ENCODE measurements at places on chromosomes 4 and X.
A peak's percentile ranks its signal among the peaks of the same experiment; 100 is the strongest.

GRCh38 chr4:25904748-25905082, 9.3 kb upstream of the SMIM20 start:
- DNase-seq, result no peak

DNA sequence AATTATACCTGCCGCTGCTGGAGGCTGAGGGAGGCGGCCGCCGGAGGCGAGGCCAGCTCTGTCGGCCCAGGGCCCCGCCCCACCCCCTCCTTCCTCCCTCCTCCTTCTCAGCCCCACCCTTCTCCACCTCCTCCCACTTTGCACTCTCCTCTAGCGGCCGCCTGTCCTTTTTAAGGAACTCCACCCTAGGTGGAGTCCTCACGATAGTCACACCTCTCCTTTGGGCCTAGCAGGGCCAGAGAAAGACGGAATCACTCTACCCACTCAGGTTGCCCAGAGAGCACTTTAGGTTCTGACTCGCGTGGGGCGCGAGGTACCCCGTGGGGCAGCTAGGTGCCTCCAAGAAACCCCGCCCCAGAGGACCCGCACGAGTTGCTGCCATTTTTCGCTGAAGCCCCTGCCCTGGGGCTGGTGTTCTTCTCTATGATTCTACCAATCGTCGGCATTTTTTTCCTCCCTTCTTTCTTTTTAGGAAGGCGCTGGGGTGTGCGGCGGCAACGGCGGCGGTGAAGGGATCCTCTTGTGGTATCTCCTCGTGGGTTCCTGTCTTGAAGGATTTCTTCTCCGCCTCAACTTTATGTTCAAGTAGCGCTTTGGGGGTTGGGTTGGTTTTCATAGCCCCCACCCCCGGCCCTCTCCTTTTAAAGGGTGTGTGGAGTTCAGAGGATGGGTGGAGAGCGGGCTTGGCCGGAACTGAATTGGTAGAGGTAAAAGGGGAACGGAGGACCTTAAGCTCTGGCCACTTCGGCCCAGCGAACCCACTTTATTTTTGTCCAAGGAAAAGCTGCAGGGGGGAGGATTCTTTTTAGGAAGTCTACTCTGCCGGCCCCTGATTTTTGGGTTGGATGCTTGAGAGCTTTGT, at the start of gene KLF8:
Gene KLF8, plus strand, starts transcription at position 136 of the 862 bp plus-strand sequence. CDS start 979 bp downstream, outside the sequence.
- DNase-seq, result no peak

DNA sequence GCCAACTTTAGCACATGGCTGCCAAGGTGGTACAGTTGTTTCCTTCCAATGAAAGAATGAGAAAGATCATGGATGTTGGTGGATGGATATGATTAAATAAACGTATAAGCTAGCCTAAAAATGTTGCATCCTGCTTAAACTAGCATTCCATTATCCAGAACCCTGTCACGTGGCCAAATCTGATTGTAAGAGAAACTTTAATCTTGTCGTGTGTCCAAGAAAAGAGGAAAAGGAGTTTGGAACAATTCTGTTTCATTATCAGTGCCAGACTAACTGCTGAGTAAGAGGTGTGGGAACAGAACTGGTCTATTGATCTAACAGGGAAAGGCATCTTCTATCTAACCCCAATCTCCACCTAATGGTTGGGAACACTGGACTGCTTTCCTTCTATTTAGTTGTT, 325.2 kb upstream of the BMP3 start:
- DNase-seq, result no peak

GRCh38 chrX:17674601-17675000, 62.7 kb upstream of the SCML1 start:
- DNase-seq, result no peak

DNA sequence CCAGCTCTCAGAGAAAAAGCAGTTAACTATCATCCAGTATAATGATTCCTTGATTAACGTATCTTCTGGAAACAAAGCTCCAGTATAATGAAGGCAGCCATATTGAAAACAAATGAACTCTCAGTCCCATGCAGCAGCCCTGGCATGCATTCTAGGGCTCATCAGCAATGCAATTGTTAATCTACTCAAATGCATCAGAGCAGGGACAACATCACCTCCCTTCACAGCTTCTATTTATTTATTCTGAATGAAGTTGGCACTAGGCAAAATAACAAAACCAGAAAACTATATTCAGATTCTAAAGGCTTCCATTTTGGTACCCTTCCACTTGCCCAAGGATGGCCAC, 11.4 kb downstream of the SH3D19 start:
- no peak for DNase-seq

- DNase-seq, result no peak
Observed at GRCh38 chr4:33772582-33772981, 2471.7 kb downstream of the ARAP2 start.

DNA sequence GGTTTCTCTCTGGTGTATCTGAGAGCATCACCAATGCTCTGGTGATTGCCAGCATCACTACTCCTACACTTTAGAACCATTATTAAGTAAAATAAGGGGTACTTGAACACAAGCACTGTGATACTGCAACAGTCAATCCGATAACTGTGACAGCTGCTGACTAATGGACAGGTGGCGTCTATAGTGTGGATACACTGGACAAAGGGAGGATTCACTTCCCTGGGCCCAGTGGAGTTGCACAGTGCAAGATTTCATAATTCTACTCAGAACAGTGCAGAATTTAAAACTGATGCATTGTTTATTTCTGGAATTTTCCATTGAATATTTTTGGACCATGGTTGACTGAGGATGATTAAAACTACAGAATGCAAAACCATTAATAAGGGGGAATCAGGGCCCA, 97.8 kb downstream of the SHROOM3 start:
- no peak for DNase-seq

GRCh38 chrX:106774981-106775380, 27.5 kb upstream of the TBC1D8B start:
- DNase-seq, result no peak

DNA sequence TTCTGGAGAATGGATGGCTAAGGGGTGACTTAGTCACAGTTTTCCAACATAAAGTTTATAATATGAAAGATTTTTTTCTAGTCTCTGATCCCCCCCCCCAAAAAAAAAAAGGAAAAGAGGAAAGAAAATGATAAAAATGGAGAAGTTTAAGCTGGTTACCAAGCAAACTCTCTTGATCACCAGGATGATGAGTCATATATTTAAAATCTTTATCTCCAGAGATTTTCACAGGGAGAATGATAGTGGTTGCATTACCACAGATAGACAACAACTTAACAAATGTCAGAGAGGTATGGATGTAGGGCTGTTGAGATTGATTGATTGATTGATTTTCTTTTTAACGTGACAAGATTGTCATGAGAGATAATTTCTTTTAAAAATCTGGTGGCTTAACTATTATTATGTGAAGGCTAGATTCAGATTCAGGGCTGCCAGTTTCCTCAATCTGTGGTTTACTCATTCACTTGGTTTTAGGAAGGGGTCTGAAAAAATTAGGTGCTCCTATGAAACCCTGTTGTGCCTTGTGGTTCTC, 13.3 kb upstream of the TEX13C start:
- DNase-seq, result no peak

GRCh38 chr4:13635286-13635799, 7.8 kb upstream of the BOD1L1 start:
- DNase-seq, result no peak

DNA sequence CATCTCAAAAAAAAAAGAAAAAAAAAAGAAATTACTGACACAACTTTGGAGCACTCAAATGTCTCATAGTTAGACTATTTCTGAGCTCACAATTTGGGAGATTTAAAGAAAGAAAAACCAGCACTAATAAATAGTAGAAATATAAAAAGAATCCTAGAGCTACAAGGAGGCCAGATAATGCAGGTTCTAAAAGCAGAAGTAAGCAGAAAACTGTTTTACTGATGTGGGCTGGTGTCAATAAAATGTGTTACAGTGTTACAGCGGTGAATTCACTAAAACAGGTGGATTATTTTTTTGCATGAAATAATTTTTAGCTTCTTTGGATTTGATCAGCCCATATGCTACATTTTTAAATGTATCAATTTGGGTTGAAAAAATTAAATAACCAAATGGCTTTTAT, 375.9 kb downstream of the GPM6A start:
- DNase-seq, result no peak

GRCh38 chr4:36183232-36183631, 61.1 kb downstream of the ARAP2 start:
- DNase-seq, result no peak

DNA sequence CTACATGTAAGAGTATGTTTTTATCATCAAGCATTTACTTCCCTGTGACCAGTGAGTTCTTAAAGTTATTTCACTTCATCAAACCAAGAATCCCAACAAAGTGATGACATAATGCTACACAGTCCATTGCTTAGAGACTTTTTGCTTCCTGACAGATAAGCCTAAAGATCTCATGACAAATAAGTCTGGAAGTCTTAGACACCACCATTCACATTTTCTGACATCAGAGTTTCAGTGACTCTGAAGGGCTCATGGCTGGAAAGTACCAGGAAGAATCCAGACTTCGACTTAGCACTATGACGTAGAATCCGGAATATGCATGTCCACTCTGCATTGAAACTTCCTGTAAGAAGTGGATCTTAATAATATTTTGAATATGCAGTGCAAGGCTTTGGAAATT, 53.7 kb downstream of the CLDN22 start:
- DNase-seq, result no peak

- no peak for DNase-seq
Observed at GRCh38 chrX:150879855-150880807, 18.3 kb downstream of the CD99L2 start.

- no peak for DNase-seq
Observed at GRCh38 chrX:96575011-96575410, 109.6 kb upstream of the DIAPH2 start.

DNA sequence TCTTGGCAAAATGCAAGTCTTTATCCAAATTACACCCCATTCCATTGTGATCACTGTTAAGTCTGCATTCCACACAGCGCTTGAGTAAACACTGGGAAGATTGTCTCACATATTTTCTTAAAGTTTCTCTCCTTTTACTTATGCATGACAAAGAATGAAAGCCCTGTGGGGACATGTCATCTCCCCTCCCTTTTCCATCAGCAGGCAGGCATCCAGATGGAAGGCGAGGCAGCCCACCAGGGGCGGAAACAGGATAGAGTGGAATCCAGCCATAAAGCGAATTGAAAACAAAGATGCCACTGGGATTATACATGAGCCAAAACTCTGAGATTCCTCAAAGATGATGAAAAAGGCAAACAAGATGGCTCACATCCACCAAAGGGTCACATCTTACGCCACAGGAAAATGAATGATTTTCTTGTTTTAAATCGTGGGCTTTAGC, 78.2 kb downstream of the AFAP1 start:
- DNase-seq, result no peak

GRCh38 chr4:138540056-138540800, 298.1 kb upstream of the SLC7A11 start:
- DNase-seq, result no peak

- no peak for DNase-seq
Observed at GRCh38 chrX:150566734-150567182, 1.7 kb upstream of the MTM1 start.

GRCh38 chr4:112082954-112083586, 62.2 kb upstream of the FAM241A start:
- no peak for DNase-seq

GRCh38 chrX:7247346-7247745, 99.4 kb upstream of the PUDP start:
- no peak for DNase-seq

- no peak for DNase-seq
Observed at GRCh38 chr4:3407171-3407771, 34.5 kb upstream of the HGFAC start.

- no peak for DNase-seq
Observed at GRCh38 chr4:145830699-145831098, 107.9 kb downstream of the ZNF827 start.

DNA sequence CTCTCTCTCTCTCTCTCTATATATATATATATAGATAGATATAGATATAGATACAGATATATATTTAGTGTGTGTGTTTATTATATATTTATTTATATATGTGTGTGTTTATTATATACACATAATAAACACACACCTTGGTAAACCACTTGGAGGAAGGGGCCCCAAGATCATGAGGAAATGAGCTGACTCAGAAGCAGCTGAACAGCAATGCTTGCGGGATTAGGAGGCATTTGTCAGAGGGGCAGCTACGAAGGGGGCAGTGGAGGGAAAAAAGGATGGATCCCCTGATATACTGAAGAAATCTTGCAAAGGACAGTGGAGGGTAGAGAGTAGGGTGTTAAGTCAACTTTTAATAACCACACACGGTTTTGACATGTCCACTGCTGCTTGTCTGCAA, 120.0 kb upstream of the SORBS2 start:
- no peak for DNase-seq

GRCh38 chr4:52676536-52676935, 17.4 kb upstream of the USP46 start:
- no peak for DNase-seq

- DNase-seq, result no peak
Observed at GRCh38 chr4:78532046-78532445, 19.5 kb upstream of the ANXA3 start.

DNA sequence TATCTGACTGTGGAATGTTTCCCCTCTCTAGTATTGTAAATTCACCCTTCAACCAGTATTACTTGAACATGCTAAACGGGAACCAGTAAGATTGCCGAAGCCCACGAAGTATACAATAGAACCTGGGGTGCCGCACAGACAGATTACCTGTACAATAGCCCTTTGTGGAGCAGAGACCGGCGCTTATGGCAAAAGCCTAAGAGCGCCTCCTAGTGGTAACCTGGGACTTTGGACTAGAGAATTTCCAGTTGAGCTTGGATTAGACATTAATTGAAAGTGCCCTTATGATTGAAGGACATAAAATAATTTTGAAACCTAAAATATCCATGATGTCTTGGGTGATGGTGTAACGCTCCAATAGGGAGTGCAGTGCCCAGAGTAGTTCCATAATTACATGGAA, 14.1 kb downstream of the ZNF157 start:
- DNase-seq, result peak; percentile 54

GRCh38 chr4:1512738-1513660, 106.8 kb upstream of the NKX1-1 start:
- DNase-seq, result peak; percentile 29

- DNase-seq, result no peak
Observed at GRCh38 chr4:131302108-131302507, 1847.0 kb upstream of the PCDH10 start.

DNA sequence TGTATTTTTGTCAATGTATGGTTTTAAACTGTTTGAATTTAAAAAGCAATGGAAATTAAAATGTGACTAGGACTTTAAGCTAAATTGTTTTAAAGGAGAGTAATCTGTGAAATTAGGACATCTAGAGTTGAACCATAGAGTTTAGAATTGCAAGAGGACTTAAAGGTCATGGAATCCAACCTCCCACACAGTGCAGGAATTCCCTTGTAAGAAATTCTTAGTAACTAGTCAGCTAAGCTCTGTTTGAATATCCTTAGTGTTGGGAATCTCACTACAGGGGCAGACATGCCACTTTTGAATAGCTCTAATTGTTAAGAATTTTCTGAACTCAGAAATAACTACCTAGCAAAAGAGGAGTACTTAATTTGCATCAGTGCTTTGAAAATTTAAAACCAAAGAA, 292.9 kb downstream of the IL1RAPL1 start:
- no peak for DNase-seq

GRCh38 chr4:128709268-128709667, 100.2 kb upstream of the JADE1 start:
- DNase-seq, result no peak
